ENCODE measurements at places on chromosomes 7 and 10. TPM values are rescaled to one million over a fixed set of nuclear protein-coding genes. Genes with fewer than 3 reads are reported as not detected.

The ST8SIA6 gene
- polyA plus RNA-seq: 7.7 TPM

The SVOPL gene
- polyA plus RNA-seq: 3.8 TPM

The CCDC172 gene
- not detected for polyA plus RNA-seq

The HK1 gene
- polyA plus RNA-seq: 51.5 TPM

The SGMS1 gene
- 58.1 TPM for polyA plus RNA-seq

The TPK1 gene
- polyA plus RNA-seq: 4.1 TPM

The HOXA4 gene
- 33.7 TPM for polyA plus RNA-seq

The DPP6 gene
- 1.2 TPM for polyA plus RNA-seq

The SAMD9L gene
- 17.8 TPM for polyA plus RNA-seq

The CAMK1D gene
- polyA plus RNA-seq: 4.7 TPM

The GALNT17 gene
- polyA plus RNA-seq: 10.2 TPM

The CLCN1 gene
- not detected for polyA plus RNA-seq

The LEP gene
- polyA plus RNA-seq: 0.07 TPM

The SCIN gene
- 9.4 TPM for polyA plus RNA-seq

The DLG5 gene
- 47.7 TPM for polyA plus RNA-seq

The COL26A1 gene
- 7.5 TPM for polyA plus RNA-seq

The COBL gene
- 5.9 TPM for polyA plus RNA-seq

The GGCT gene
- 62.9 TPM for polyA plus RNA-seq

The CDC14C gene
- polyA plus RNA-seq: 0.06 TPM

The AQP1 gene
- polyA plus RNA-seq: 91.6 TPM

The CLRN3 gene
- not detected for polyA plus RNA-seq
